ENCODE measurements at places on chromosomes 6 and 20.

DNA sequence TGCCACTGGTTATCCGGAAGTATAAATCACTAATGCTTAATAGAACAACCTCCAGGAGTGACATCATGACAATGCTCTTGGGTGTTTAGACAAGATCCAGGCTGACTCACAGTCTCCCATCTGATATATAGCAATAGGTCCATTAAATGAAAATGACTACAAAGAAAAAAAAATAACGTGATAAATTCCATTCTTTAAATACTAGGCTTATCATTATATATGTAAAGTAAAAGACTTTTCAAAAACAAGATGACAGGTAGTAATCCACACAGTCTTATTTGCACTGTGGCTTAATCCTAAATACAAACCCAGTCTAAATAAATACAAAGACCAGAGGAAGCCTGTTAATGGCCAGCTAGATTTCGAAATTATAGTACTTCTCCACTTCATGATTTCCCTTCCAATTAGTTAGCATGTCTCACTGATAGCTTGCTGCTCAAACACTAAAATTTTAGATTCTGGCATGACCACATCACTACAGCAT, 149.1 kb upstream of the BEND3 start:
- no peak for DNase-seq

- no peak for DNase-seq
Observed at GRCh38 chr6:100891079-100891478, 9.9 kb upstream of the ASCC3 start.

GRCh38 chr20:11895861-11896387, 21.8 kb upstream of the BTBD3 start:
- no peak for DNase-seq

GRCh38 chr20:47773371-47773786, 11.9 kb downstream of the SULF2 start:
- no peak for DNase-seq

- no peak for DNase-seq
Observed at GRCh38 chr6:6694825-6695624, 106.5 kb downstream of the LY86 start.

GRCh38 chr6:25389471-25389870, 110.3 kb downstream of the CARMIL1 start:
- DNase-seq, result no peak

- DNase-seq, result no peak
Observed at GRCh38 chr6:81263531-81264168, 488.8 kb downstream of the TENT5A start.

GRCh38 chr6:136963259-136963658, 41.2 kb downstream of the SLC35D3 start:
- DNase-seq, result no peak

DNA sequence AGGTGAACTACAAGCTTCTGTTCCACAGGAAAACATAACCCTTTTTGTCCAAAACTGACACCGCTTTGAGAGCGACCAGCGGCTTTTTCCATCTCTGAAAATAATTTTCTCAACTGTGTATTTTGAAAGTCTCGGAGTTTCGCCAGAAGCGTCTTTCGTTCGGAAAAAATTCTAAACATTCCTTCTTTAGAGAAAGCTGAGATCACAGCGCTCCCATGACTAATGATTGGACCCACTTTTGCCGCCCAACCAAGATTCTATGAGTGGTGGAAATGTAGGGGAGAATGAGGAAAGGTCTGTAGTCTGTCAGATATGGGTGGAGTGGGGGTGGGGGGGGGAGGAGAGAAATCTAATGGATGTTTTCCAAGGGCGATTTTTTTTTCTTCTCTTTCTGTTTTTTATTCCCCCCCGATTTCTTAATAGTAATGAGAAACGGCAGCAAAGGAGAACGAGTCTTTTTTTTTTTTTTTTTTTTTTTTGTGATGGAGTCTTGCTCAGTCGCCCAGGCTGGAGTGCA, 189.3 kb downstream of the TRIM27 start:
- DNase-seq, result no peak

GRCh38 chr6:13764996-13765395, 49.4 kb downstream of the MCUR1 start:
- DNase-seq, result no peak

DNA sequence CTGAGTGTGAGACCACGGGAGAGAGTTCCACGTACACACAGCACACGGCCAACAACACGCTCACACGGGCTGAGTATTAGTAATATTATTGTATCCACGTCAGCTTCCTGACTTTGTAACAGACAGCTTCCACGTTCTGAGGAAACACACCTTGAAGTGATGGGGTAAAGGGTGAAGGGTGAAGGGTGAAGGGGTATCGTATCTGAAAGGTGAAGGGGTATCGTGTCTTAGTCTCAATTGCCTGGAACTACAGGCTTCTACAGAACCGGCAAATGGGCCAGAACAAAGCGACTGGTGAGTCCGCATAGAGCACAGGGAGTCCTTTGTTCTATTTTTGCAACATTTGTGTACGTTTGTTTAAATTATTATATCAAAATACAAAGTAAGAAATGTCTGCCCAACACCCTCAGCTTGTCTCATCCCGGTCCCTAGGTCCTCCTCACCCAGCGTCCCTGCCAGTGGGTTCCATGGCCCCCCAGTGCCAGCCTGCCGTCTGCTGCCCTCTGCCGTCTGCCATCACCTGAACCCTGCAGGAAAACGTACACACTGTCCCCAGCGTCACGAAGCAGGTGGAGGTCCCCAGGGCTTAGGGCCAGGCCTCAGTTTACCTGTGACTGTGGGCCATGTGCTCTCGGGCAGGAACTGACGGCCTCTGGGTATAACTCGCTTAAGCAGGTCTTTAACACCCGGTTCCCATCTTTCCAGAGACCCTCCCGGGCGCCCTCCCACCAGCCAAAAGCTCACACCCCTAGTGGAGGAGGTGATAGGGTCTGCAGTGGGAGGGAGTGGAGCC, 4.4 kb upstream of the HELZ2 start:
- DNase-seq, result no peak

DNA sequence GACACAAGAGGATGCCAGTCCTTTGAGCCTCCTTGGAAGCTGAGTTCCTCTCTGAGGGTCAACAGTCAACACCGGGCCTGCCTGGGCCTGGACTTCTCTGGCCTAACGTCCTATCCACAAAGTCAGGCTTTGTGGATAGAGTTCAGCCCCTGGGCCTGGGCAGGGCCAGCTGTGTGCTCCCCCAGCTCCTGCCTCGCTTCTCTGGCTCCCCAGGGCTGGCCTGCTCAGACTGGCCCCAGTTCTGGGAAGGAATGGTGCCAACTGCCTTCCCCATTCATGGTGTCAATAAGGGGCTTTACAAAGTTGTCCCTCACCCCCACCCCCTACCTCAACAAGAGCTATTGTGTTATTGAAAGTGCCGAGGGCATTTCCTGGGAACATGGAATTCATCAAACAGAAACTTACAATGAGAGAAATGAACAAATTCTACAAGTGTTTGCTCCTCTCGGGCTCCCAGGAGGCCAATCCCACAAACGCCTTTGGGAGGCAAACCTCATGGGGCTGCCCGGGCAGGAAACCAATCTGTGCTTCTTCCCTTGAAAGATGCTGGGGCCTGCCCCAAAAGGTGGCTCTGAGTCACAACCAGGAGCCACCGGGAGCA, 26.5 kb upstream of the PPP1R14C start:
- no peak for DNase-seq

DNA sequence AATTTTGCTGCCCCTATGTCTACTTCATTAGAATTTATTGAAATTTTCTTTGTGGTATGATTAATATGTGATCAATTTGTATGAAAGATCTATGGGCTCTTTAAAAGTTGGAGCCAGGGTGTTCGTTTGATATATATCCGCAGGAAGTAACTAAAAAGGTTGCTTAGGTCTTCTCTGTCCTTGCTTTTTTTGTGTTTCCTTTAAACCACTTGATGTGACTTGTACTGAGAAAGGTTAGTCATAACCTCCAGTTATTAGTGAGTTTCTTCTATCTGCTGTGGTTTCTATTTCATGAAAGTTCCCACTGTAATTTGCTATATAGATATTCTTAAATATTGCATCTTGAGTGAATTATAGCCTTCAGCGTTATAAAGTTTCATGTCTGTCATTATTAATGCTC, 585.3 kb upstream of the ARID1B start:
- no peak for DNase-seq

GRCh38 chr6:14721103-14721758, 524.6 kb upstream of the JARID2 start:
- no peak for DNase-seq

DNA sequence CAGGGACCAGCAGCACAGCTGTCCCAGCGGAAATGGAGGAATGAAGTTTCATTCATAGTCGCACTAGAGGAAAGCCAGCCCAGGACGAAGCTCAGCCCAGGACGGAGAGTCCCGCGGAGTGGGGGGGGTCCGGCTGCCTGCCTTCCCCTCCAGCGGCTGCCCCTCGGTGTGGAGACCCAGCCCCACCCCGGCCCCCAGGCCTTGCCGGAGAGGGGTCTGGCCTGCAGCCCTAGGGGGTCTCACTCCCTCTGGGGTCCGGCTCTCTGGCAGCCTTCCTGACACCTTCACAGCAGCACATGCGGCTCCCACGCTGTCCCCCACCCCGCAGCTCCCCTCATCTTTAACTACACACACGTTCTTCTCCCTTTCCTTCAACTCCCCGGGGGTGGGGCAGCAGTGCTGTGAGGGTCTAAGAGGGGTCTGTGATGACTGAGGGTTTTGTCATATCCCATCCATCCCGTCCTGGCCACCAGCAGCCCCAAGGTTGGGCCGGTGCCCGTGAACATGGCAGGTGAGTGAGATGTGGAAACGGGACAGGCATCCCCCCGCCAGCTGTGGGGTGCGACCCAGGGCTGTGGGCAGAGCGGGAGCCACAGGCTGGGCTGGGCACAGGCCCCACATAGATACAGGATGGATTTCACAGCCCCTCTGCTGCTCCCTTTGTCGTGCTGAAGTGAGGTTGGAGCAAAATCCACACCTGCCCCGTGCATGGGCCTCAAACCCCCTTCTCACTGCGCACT, 41.8 kb downstream of the DLL1 start:
- DNase-seq, result no peak

- no peak for DNase-seq
Observed at GRCh38 chr6:39599341-39599740, 125.9 kb downstream of the KIF6 start.

DNA sequence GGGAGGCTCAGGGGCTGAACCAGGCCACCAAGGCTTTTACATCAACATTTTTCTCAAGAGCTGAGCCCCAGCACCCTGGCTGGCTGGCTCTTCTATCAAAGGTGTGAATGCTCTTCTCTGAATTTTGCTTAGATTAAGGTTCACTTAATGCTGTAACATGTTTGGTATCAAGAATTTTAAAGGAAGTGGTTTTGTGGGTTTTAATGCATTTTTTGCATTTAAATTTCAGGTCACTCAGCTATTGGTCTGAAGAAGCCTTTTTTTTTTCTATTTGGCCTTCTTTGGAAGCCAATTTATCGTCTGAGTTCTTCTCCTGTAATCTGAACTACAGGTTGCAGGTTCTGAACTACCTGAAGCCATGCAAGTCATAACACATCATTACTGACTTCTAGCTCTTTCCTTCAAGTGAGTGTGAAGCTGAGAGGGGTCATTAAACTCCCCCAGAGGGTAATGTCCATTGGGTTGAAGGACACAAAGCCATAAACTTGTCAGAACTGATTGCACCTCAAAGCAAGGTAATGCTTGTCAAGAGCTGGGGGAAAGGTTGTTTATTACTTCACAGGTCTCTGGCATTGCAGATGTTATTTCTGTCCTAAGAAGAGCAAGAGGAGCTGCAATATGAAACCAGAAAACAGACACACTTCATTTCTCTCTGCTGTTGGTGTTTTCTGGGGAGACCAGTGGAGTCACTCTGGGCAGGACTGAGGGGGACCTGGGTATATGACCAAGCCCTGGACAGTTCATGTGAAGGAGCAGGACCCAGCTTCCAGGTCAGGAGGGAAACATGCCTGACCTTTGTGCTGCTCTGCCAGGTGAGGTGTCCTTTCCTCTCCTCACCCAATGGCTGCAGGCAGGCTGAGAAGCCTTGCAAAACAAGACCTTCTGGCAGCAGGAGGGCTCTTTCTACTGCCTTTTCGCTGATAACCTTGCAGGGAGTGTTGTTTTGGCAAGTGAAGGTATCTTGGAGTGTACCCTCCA, 26.1 kb upstream of the NEDD9 start:
- no peak for DNase-seq

DNA sequence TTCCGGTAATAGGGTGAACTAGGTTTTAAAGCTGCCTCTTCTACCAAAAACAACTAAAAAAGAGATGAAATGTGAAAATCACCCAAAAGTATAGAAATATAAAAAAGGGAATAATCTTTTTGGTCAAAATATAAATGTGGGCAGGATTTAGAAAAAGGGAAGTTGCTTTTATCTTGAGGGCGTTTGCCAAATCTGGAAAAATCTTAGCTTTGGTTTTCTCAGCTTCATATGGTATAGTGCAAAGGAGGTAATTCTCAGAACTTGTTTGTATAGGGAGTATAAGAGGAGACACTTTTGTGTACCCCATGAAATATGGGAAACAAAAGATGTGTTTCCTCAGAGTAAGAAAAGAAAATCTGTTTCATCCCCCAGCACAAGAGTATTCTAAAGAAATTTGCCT, 54.2 kb upstream of the TRIM26 start:
- no peak for DNase-seq

- DNase-seq, result no peak
Observed at GRCh38 chr6:170043150-170043819, 247.6 kb downstream of the DLL1 start.

- DNase-seq, result no peak
Observed at GRCh38 chr6:39520916-39521315, 198.4 kb upstream of the KCNK16 start.

- peak; percentile 9 for DNase-seq
Observed at GRCh38 chr20:36754656-36755222, 8.8 kb upstream of the NDRG3 start.

GRCh38 chr20:44596010-44596409, 13.6 kb downstream of the PKIG start:
- no peak for DNase-seq

DNA sequence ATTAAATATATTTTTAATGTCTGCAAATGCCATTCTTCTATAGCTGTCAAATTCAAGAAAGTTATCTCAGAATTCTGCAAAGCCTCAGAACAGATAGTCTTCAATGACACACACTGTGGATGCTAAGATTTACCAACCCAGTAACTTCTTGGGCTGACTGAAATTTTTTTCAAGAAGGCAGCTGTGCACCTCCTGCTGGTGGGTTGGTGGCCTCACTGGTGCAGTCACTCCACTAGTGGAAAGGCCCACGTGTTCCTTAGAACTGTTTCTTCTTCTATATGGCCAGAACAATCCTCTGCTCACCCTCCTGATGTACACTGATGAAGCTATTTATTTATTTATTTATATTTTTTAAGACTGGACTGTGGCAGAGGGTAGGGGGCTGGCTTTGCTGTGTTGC, 28.1 kb upstream of the MTCL3 start:
- DNase-seq, result no peak

- no peak for DNase-seq
Observed at GRCh38 chr6:34993213-34993612, 104.2 kb downstream of the ANKS1A start.

GRCh38 chr6:75199889-75200288, 6.0 kb downstream of the COL12A1 start:
- DNase-seq, result no peak

- no peak for DNase-seq
Observed at GRCh38 chr6:159152041-159152440, 17.2 kb upstream of the FNDC1 start.

GRCh38 chr6:71510057-71510713, 221.6 kb downstream of the OGFRL1 start:
- DNase-seq, result no peak

GRCh38 chr6:149454346-149454848, 30.4 kb downstream of the ZC3H12D start:
- no peak for DNase-seq

GRCh38 chr6:8234321-8234720, 132.0 kb upstream of the EEF1E1 start:
- DNase-seq, result no peak

Data from activated T-helper 1 cell treated with anti-CD3 and anti-CD28 coated beads, Interleukin-2, amount 50 U/mL, for 16 hours (primary cell).